ENCODE measurements at places on chromosomes 12 and 14.

- DNase-seq, result no peak
These were observed 56.7 kb downstream of the MSRB3 start for GRCh38 chr12:65335021-65335714.

DNA sequence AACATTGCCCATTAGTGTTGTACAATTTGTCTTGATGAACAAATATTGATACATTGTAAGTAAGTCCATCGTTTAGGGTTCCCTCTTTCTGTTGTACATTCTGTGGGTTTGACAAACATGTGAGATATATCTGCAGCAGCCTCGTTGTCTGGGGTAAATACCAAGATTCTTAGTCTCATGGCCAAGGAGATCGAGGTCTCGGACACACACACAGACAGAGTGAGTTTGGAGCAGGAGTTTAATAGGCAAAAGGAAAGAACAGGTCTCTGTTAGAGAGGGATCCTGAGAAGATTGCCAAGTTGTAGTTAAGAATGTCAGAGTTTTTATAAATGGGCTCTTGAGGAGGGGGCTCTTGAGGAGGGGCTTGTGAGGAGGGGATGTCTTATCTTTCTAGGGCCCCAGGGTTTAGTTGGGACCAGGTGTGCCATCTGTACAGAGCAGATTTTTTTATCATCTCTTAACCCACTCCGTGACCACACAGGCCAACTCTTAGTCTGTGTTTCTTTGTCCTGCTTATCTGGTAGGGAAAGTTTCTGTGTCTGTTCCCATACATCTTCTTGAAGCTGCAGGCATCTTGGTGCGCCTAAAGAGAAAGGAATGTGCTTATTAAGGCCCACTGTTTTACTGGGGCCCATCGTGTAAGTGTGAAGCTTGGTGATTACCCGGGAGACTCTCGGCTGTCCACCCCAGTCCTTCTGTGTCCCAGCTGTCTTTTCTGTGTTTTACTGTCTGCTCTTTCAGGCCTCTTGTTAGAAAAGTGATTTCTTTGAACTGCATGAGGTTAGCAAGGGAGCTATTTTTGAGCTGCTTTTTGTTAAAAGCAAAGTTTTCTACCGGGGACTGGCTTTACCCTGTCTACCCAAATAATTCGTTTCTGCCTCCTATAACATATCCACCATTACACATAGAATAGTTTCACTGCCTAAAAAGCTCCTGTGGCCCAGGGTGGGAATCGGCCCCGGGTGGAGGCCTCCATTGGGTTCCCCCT, 22.4 kb upstream of the CLEC2D start:
- no peak for DNase-seq

DNA sequence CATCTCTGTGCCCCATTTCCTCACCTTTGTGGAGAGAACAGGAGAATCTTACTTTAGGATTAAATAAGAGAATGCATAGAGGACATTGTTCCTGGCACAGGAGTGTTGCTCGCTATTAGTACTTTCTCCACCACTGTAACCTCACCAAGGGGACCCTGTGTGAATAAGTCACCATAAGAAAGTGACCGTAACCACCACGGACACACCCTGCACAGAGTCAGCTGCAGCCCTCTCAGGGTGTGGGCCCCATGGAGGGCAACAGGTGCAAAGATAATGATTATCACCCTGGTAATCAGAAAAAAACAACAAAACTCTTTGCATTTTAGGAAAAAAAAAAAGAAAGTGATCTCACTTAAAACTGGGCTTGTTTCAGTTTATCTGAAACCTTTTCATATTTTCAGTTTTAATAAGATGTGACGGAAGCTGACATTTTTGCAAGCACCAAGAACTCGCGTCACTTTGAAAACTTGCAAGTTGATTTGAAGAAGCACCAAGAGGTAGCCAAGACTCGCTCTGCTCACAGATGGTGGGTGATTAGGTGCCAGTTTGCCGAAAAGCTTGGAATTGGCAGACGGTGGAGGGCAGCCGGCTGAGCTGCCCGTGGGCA, 87.0 kb upstream of the VRK1 start:
- DNase-seq, result no peak

DNA sequence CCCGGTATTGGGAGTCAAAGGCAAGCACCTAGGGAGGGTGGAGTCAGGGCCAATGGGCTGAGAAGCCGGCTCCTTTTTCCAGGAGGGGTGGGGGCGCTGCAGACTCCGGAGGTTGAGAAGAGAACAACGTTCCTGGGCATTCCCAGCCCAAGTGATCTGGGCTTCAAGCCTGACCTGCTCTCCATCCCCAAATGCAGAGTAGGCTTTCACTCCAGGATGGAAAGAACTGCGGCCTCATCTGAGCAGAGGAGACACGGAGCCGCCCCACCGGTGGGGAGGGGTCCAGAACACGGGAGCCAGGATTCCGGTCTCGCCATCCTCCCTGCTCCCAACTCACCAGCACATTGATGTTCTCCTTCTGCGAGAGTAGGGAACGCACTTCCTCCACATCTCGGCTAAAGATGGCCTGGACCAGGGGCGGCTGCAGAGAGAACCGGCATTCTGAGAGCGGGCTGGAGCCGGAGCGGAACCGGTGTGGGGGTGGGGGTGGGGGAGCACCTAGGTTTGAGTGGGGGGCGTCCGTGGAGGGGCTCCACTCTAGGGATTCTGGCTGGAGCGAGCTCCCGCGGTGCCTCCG, 605 bp downstream of the ANKRD52 start:
- DNase-seq, result no peak

DNA sequence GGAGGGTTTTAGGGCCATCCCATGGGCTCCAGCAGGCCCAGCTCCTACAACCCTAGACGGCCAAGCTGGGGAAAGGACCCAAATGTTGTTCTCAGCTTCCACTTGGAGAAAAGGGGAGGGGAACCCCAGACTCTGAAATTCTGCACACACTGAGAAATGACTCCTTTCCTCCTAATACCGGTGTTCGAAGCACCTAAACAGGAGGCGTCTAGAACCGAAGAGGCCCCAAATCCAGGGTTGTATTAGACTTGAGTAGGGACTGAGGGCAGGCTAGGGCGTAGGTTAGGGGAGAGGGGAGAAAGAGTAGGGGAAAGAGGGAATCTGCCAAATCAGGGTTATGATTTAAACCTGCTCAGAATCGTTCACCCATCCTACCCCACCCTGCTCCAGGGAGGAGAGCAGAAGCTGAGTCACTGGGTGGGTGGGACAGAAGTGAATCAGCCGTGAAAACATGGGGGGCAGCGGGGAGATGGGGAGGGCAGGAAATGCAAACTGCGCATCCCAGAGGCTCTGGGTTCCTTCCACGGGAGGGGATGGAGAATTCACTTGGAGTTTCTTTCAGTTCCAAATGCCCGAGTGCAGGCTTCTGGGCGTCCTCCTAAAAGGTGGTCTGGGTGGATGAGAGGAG, 1.0 kb downstream of the IGFBP6 start:
- DNase-seq, result no peak

DNA sequence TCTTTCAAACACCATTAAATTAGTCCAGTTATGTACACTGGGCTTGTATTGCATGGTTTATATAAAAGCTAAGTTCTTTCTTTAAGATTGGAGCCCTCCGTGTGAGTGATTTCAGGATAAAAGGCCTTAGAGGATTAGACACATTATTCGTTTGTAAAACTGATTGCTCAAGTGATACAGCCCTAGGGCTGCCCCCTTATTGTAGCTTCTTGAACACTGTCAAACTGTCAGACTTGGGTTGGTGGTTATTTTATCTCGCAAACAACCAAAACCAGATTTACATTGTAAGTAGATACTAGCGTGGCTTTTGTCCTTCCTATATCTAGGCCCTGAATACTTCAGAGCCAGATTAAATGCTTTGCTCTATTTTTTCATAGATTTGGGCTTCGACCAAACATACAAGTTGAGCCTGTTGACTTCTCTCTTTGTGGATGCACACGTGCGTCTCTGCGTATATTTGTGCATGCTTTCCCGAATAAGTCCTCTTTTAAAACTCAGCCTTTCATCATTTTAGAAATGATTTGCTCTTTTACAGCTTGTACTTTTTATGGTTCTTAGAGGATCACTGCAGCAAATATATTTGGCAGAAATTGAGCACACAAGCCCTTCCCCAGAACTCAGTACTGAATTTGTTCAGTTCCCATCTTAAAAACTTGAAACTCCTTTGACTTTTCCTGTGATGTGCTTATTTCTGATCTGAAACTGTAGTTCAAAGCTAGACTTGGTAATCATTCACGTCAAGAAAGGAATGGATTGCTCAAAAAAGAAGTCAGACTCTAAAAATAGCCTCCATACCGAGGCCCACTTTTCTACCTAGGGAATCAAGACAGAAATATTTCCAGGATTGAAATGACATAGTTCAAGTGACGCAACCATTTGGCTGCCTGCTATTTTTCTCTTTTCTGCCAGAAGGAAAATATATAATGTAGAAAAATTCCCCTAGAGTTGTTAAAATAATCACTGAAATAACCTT, 129.5 kb downstream of the ETV6 start:
- DNase-seq, result no peak

GRCh38 chr14:21768116-21768874, 94.7 kb upstream of the OR4E1 start:
- DNase-seq, result peak; percentile 40

DNA sequence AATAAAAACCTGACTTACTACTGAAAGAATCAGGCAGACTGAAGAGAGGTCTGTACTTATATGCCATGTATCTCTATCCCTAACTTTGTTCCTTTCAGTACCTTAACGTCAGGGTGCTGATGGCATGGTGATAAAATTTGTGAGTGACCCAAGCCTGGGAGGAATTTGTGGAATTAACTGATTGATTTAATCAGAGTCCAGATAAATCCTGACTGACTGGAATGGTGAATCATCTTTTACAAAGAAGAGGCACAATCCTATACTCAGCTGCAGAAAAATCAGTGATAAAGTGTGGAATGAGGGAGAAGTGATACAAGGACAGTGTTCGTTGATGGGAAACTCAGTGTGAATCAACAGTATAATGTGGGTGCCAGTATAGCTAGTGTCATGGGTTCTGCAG, 3.7 kb downstream of the TDG start:
- no peak for DNase-seq

DNA sequence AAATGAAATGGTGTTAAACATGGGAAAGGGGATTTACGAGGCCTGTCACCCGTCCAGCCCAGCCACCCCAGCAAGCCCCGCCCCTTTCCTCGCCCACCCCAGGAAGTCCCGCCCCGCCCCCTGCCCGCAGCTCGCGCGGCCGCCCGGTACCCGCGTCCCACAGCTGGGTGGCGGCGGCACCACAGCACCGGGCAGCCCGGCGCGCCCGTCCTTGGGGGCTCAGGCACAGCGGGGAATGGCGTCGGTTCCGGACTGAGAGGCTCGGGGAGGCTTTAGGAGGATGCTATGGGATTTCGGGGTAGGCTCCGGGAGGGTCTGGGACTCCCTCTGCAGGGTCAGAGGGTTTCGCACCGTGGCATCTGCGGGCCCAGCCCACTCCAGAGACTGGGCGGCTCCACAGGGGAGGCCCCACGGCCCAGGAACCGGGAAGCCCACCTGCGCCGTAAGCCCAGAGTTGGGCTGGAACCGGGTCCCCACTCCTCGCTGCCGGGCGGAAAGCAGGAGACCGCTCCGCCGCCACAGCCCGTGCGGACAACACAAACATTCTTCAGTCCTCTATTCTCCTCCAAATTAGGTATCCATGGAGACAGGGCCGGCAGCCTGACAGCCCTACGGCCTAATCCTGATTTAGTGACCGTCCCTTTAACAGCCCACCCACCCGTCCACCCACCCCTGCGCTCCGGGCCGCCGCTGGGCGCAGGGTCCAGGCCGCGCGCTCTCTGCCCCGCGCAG, 1.4 kb downstream of the FIGNL2 start:
- no peak for DNase-seq

- DNase-seq, result no peak
These were observed 22.2 kb upstream of the LRTM2 start for GRCh38 chr12:1797991-1798640.

DNA sequence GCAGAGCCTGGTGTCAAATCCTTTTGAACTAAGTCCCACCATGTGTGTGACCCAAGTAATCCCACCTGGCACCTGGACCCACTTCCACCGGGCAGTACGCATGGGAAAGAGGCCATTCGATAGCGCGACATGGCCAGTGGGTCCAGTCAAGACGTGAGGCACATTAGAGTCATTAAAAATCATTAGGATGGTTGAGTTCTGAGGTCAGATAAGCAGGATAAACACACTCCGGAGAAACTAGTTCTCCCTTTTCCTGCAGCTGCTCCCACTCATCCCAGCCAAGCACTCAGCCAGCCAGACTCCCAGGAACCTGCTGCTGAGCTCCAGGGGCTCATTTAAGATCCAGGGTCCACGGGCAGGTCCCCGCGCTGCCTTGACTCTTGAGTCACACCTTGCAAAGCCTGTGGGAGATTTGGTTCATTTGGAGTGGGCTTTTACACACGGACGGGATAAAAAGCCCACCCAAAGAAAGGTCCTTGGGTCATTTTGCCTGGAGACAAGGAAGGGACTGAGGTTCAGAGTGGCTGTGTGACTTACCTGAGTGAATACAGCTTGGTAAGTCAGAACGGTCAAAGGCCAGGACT, 313.9 kb downstream of the BCL11B start:
- DNase-seq, result no peak

- DNase-seq, result no peak
These were observed 321.9 kb downstream of the RAD51B start for GRCh38 chr14:68141281-68142088.

DNA sequence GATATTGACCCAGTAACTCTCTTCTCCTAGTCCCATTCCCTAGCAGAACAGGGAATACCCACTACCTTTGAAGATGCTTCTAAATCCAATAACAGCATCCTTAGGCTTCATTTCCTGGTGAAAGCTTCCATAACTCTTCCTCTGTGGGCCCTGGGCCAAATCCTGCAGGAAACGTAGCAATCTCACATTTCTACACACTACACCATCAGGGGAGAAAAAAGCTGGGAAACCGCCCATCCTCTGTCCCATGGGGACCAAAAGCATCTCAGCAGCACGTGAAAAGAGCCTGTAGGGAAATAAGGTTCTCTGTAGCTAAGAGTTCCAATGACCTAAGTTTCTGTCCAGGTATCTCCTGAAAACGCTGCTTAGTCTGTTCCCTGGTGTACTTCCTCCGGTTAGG, 340.2 kb downstream of the DPF3 start:
- no peak for DNase-seq

GRCh38 chr12:116727891-116728290, 10.0 kb downstream of the SPRING1 start:
- DNase-seq, result no peak

DNA sequence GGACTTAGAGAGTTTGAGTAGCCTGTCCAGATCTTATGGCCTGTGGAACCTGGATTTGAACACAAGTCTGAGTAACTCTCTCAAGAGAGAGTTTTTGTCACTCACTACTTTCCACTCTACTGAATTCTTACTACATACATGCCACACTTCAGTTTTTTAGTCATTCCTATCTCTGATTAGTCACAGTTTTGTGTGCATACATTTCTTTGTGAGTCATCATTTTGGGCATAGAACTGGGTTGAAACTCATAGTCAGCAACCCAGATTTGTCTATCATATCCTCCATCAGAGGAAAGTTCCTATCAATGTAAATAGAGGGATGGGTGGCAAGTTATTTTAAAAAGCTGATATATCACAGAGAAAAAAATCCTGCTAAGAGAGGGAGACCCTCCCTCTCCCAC, 42.9 kb downstream of the FLRT2 start:
- no peak for DNase-seq

DNA sequence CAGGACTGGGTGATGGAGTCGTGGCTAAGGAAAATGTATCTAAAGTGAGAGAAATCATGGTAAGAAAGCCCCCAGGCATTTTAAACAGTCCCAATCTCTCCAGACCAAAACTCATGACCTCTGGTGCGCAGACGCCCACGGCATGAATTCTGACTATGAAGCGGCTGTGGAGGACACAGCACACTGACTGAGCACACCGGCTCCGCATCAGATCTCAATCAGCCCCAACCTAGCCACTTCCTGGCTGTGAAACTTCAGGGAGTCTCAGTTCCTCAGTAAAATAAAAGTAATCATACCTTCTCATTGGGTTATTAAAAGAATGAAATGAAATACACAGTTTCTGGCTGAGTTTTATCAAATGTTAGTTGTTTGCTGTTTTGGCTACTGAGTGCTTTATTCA, 38.7 kb downstream of the SETD3 start:
- no peak for DNase-seq
